ENCODE measurements at places on chromosomes 3 and 15.

DNA sequence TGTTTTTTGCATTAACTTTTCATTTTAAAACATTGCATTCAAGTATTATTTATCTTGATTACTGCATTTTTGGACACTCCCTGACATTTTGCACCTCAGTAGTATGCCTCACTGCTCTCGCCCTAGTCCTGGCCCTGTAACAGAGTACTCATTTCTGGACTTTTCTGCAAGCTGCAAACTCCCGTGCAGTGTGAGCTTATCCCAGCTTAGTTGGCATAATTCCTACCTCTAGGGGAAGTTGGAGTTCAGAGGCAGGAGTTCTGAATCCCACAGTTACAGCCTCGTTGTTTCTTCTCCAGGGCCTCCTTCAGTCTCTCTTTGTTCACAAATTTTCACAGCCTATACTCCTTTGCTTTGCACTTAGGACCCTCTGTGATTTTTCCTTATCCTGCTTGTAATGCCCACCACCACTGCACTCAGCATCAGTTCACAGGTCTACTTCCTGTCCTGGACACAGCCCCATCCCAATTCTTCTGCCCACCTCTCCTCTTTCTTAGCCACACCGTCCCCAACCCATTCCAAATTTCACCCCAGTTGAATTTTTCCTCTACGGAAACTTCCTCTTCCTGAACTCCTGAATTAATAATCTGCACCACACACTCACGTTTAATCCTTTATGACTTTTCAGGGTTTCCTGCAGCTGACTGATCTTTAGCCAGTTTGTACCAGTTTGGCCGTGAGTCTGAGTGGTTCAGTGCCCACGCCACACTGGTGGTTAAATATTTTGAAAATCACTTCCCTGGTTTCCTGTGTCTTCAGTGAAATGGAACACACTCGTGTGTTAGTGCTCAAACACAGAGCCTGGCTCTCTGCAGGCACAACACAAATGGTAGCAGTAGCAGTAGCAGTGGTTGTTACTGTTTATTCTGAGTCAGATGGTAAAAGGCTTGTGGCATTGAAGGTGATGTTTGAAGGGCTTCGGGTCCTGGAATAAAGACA, 6.3 kb upstream of the CTSH start:
- DNase-seq: peak; percentile 39

GRCh38 chr15:49876401-49877038, 242.5 kb downstream of the ATP8B4 start:
- no peak for DNase-seq

GRCh38 chr3:171860830-171861535, 17.8 kb downstream of the TMEM212 start:
- DNase-seq: peak; percentile 50

DNA sequence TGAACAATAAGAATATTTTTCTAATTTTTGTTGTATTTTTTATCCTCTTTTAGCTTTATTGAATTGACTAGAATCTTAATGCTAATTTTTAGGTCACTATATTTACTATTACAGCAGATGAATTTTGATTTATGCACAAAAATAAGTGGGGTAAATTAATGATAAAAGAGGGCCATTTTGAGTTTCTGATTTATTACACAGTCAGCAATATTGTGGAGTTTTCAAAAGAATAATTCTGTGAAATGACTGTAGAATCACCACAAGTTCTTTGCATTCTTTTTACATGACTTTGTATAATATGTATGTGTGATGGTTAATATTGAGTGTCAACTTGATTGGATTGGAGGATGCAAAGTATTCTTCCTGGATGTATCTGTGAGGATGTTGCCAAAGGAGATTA, 812.4 kb upstream of the DPPA4 start:
- DNase-seq: no peak

DNA sequence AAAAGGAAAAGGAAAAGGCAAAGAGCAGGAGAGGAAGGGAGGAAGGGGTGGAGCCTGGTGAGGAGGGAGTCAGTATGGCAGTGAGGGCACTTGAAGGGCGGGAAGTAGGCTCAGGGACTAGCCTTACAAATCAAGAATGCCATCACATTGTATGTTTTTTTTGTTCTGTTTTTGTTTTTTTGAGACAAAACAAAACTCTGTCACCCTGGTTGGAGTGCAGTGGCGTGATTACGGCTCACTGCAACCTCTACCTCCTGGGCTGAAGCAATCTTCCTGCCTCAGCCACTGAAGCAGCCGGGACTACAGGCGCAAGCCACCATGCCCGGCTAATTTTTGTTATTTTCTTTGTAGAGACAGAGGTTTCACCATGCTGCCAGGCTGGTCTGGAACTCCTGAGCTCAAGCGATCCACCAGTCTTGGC, 10.5 kb upstream of the PIK3CB start:
- DNase-seq: no peak

DNA sequence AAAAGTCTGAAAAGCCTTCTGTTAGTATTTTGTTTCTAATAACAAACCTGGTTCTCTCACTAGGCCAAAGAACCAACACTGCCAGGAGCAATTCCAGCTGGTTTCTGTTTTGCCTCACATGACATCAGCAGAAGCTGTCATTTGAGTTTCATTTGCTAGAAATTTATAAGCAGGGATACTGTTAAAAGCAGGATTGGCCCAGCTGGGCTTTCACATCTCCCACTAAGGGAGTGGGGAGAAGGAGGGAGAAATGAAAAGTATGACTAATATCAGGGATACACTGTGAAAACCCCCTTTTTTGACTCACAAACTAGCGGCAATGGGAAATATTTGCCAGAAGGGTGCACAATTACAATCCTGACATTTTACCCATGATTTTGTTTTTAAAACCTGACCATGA, 5.3 kb downstream of the CCDC80 start:
- peak; percentile 78 for DNase-seq

GRCh38 chr3:187935623-187936156, 190.4 kb upstream of the BCL6 start:
- no peak for DNase-seq

- DNase-seq: no peak
Measured at GRCh38 chr3:4061195-4061594, 242.0 kb upstream of the SETMAR start.

GRCh38 chr3:41338276-41338675, 139.0 kb downstream of the CTNNB1 start:
- DNase-seq: no peak

DNA sequence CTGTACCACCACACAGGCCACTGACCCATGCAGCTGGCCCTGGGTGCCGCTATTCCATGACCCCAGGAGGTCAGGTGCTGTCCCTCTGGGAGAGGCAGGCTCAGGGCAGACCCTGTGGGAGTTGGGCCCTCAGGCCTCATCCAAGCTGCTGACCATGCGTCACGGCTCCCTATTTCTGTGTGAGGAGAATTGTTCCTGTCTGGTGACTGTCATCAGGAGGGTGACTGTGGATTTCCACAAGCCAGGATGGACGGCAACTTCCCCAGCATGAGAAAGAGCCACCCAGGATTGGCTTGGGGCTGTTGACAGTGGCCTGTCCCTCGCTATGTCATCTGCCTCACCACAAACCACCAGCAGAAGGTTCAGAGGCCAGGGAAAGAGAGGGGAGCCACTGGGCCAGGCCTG, 41.4 kb downstream of the ZDHHC19 start:
- DNase-seq: no peak

GRCh38 chr3:124707656-124708062, 22.6 kb upstream of the UMPS start:
- peak; percentile 12 for DNase-seq

DNA sequence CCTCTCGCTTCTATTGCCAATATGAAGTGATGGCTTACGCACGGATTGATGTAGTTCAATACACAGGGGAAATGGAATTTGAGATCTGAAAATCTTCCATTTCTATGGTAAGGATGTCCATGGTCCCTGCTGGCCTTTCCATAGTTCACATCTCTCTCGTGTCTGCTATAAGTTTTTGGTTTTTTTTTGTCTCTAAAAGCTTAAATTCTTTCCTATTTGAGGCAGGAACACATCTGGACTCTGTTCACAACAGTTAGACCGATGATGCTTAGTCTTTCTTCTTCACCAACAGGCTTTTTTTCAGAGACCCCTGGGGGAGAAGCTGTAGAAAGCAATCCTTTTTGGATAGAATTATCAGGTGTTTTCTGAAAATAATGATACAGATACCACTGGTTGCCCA, 108.1 kb downstream of the XXYLT1 start:
- DNase-seq: no peak

DNA sequence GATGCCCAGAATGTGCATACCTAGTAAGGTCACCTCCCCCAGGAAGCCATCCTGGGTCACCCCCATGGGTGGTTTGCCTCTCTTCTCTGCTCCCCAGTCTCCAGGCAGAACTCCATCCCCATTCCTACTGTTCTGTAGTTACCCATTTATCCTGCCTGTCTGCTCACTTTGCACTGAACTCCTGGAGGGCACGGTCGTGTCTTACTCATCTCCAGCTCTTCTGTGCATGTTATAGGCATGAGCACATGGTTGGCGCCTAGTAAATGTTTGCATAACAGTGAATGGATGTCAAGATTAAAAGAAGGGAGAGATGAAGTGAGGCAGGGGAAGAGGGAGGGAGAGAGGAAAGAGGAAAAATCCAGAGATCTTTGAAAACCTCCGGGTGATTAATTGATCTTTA, 208.4 kb upstream of the TRIM42 start:
- DNase-seq: no peak

DNA sequence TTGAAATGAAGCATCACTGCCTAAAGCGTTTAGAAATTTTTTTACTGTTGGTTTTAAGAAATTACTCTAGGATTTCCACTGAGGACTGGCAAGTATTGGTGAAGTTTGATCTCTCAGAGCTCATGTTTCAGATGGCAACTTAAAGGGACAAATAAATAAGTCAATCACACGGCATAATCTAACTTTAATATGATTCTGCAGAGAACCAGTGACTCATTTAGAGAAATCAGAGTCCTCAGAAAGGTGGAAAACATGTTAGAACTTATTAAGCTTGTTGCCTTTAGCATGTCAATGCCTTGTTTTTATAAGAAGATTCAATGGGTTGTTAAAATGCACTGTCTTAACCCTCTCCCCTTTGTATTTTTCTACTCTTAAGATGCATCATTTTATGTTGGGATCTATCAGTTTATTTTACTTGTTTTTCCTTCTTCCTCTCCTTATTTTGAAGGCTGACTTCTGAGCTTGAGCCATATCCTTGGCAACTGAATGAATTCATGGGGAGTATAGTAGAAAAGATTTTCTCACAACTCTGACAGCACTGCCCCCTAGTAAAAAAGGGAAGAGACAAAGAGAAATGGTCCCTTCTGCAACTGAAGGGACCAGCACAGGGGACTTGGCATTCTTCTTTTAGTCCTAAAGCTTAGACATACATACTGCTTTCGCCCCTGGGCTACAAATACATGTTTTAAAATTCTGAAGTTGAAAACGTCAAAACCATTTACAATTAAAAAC, 431.2 kb downstream of the LPP start:
- no peak for DNase-seq

DNA sequence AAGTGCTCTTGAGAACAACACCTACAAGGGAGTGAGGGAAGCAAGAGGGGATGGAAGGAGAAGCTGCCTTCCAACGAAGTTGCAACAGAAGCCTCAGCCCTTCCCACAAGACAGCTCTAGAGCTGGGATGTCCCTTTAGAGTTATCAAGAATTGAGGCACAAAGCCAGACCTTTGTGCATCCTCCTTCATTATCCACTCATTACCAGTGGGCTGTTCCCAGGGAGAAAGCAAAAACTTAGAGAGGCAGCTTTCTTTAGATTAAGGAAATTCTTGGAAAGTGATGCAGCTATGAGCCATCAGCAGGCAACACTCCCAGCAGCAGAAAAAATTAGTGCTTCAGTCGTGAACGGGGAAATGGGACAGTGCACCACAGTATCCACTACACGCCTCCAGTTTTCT, 10.6 kb upstream of the CD96 start:
- no peak for DNase-seq

DNA sequence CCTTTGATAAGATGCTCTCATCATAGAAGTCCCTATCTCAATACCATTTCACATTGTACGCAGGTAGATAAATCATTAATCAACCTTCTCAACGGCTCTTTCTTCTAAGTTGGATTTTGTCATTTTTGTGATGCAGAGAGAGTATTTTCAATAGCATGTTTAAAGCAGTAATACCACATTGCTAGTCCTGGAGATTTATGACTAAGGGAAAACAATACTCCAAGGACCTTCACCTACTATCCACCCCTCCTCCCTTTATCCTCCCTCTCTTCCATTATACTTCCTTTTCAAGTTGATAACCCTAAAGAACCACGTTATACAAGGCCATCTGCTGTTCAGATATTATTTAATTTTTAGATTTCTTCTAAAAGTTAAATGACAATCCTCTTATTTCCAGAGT, 65.3 kb upstream of the CHMP2B start:
- no peak for DNase-seq

DNA sequence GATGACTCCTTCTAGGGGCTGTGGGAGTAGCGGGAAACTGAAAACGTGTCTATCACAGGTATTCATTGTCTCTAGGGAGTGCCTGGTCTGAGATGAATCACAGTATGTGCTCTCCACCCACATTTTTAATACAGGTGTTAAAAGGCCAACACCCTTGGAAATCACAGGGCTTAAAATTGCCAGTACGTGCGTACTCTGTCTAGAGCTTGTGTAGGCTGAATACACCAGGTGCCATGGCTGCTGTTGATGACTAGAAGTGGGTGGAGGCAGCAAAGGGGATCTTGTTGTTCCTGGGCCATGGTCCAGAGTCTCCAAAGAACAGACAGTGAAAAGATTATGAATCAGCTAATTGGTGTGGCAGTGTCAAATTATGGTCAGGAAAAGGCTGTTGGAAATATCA, 35.1 kb upstream of the P3H2 start:
- no peak for DNase-seq

- no peak for DNase-seq
Measured at GRCh38 chr15:56929399-56929798, 11.0 kb downstream of the TCF12 start.

- no peak for DNase-seq
Measured at GRCh38 chr3:53140847-53141845, 10.9 kb upstream of the RFT1 start.

DNA sequence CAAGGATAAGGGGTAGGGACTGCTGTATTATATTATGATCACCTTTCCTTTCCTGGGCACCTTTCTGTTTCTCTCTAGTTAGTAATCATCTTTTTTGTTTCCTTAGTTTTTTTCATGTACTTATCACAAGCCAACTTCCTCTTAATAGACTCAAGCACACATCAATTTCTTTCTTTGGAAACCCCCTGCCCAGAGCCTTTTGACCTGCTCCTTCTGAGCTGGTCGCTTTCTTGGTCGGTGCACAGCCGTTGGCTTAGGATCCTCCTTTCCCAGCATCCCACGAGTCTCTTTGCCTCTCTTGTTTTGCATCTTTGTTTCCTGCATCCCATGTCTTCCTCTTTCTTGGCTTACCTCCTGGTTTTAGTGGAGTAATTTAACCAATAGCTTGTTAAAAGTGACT, 26.9 kb downstream of the GASK1A start:
- DNase-seq: no peak

GRCh38 chr3:22265403-22265802, 514.4 kb upstream of the ZNF385D start:
- DNase-seq: no peak

DNA sequence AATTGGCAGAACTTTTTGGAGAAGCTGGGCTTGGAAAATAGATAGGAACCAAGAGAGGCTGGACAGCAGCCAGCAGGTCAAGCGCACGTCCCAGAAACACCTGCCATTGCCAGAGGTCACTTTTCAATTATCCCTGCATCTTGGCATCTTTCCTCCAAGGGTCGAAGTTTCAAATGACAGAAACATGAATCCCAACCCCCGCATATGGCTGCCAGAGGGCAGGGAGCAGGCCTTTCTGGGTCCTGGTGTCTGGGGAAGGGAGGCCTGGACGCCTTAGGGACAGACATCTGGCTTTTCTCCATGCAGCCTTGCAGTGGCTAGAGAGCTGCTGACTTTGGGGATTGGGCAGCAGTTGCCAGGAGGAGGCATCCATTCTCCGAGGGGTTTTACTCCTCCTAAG, 164.5 kb upstream of the TPM1 start:
- no peak for DNase-seq

- DNase-seq: no peak
Measured at GRCh38 chr3:128767094-128767750, 41.2 kb downstream of the RAB7A start.
